Neural progenitor cell (in vitro differentiated cells): ENCODE measurements at places on chromosomes 1 and 21. TPM values are rescaled to one million over a fixed set of nuclear protein-coding genes. Genes with fewer than 3 reads are reported as not detected.

- DNase-seq = no peak
These were observed 153.2 kb downstream of the VPS13D start for GRCh38 chr1:12383001-12383400.

DNA sequence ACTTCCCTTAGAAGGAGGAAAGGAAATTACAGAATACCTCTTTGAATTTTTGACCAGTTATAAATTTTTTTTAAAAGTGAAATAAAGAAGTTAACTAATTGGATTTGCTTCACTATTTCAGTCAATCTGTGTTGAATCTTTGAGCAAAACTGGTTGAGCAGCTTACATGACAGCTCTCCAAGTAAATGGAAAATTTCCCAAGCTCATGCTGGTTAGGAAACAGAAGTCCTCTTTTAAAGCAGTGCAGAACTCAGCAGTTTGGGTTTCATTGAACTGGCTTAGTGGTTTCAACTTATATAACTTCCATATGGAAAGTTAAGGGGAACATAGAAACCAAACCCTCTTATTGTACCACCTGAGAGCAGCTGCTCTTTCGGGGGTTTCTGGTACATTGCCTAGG is 250.5 kb downstream of the PDE4B start:
- no peak for DNase-seq

TEX38 gene
- not detected in 2 replicates for total RNA-seq

DNA sequence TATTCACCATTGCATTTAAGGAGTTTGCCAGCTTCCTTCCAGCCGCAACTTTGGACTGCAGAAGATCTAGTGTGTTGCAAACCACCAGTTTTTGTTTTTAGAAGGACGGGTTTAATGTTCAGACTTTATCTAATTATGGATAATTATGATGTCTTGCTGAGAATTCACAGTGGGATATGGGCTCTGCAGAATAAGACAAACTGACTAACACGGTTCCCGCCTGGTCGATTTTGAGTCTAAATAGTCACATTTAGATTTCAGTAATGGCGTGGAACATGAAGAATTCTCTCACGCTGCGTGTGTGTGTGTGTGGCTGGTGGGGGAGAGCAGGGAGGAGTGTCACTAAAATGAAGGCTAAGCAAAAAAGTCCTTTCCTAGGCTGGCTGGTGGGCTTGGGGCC is 48.5 kb upstream of the DMRTB1 start:
- no peak for DNase-seq

FAM163A gene
- 0.11 and 0.40 TPM in 2 replicates for total RNA-seq

DNA sequence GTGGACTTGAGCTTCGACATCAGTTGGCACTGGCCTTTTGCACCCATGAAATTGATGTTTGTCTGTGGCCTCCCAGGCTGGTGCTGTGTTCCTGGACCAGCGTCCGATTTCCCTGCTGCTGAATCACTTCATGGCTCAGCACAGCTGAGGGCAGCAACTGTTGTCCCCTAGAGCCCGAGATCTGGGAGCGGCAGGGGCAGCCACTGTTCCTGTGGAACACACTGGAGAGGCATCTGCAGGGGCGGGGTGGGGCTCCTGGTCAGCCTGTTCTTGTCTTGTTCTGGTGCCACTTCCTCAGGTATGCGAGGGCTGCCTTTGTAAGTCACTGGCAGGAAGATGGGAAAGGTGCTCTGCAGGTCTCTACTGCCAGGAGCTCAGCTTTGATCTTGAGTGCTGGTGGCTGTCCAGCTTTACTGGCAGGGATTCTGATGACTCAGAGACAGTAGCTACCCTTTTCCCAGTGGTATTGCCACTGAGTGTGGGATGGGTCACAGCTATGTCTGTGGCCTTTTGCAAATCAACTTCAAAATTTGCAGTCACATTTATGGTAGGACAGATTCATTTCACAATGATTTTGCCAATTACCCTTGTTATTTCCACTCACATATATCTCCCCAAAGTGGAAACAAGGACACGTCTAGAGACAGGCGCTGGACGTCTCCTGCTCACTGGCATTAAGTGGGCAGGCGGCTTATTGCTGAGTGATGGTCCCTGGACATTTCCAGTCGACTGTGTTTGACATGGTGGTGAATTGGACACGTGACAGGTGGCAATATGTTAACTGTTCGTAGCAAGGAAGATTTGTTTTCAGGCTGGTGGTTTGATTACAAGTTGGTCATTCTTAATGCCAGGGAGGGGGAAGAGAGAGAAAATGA is 15.3 kb downstream of the AGPAT3 start:
- DNase-seq = no peak

DNA sequence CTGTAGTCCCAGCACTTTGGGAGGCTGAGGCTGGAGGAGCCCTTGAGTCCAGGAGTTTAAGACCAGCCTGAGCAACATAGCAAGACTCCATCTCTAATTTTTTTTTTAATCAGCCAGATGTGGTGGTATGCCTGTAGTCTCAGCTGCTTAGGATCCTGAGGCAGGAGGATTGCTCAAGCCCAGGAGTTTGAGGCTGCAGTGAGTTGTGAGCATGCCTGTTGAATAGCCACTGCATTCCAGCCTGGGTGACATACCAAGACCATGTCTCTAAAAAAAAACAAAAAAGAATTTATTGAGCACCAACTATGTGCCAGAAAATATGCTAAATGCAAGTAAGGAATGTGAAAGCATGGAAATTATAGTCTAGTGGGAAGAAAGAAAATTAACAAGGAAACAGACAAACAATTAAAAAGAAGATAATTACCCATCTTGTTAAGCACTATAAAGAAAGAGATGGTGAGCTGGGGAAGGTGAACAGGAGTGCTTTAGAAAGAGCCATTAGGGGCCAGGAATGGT is 104.0 kb upstream of the ZNF678 start:
- DNase-seq = no peak

GRCh38 chr1:39391691-39392679 is 99.5 kb upstream of the BMP8A start:
- DNase-seq = no peak

DNA sequence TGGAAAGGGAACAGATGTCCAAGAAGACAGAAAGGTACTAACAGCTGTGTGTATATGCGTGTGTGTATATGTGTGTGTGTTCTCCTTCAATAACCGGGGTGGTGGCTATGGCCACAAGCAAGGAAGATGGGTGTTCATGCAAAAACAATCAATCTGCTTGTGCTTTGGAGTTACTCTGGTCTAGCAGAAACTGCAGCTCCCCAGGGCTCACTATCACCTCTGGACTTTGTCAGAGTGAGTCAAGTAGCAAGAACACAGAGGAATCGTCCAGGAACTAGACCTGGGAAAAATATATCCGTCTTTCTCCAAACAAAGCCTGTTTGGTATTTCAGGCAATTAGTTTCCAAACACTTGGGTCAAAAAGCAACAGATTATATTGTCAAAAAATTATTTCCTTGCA is 68.6 kb downstream of the GNG12 start:
- no peak for DNase-seq

DNA sequence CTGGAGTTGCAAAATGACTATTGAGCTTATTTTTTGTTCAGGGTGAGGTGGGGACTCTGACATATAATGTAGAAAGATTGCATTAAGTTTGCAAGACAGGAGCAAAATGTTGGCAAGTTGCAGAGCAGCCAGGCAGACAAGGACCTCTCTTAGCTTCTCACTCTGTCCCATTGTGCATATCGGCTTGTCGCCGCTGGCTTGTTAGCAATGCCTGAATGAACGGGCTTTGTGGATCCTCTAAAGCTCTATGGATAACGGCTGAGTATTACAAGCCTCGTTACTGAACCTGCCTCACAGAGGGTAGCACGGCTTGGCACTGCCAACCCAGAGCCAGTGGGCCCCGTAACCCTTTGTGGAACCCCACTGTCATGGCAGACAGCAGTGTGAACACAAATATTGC is 68.4 kb downstream of the TNR start:
- peak; percentile 84 for DNase-seq

GRCh38 chr1:230251644-230252191 is 174.4 kb downstream of the PGBD5 start:
- no peak for DNase-seq

- DNase-seq = no peak
These were observed 712 bp upstream of the LAMB3 start for GRCh38 chr1:209652873-209653401.

- no peak for DNase-seq
These were observed 14.4 kb downstream of the MAPKAPK2 start for GRCh38 chr1:206699000-206699586.

DNA sequence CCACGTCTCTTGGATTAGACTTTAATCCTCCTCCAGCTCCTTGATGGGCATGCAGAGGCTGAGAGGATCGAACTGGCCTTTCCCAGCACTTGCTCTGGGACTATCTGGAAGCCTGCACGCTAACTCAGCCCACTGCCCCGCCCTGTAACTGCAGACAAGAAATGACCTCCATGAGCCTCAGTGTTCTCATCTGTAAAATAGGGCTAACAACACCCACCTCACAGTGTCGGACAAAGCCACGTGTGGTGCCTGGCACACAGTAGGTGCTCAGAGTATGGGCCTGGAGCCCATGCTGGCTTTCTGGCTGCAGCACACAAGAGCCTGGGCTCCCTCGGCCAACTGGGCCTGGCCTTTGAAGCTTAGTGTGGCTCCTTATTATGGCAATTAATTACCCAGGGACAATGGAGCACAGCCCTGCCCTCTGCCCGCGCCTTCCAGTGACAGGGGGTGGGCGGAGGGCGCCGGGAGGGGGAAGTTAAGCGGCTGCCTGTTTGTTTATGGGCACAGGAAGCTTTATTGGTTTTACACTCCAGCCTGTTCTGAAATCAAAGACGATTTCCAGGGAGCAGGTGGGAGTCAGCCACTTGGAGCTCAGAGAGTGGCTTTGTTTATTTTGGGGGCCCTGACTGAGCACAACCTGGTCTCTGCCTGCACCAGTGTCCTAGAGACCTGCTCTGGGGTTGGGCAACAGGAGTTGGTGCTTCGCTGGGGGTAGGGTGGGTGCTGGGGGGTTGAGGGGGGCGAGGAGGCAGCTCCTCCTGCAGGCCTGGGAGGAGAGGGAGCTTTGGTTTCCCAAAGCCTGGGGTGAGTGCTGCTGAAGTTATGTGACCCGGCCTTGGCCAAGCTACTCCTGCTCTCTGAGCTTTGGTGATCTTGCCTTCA is 31.0 kb downstream of the PAX7 start:
- DNase-seq = peak; percentile 73

DNA sequence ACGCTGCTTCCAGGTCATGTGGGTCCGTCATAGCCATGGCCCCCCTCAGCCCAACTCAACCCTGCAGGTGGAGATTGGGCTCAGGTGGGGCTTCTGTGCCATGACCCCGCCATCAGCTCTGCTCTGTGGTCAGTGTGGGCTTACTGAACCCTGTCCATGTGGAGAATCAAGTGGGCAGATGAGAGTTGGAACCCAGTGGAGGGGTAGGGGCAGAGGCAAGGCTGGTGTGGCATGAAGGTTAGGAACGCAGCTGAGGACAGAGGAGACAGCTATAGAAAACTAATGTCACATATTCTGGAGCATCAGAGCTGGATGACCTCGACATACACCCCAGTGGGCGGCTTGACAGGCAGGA is 355.9 kb downstream of the PTPRU start:
- DNase-seq = no peak

GATAD2B gene
- 14.8 and 16.8 TPM in 2 replicates for total RNA-seq

GRCh38 chr1:155093911-155094621 is 15.4 kb downstream of the EFNA3 start:
- DNase-seq = peak; percentile 69
